T-helper 2 cell (primary cell): ENCODE measurements at places on chromosomes 16 and 17.
A peak's percentile ranks its signal among the peaks of the same experiment; 100 is the strongest.

DNA sequence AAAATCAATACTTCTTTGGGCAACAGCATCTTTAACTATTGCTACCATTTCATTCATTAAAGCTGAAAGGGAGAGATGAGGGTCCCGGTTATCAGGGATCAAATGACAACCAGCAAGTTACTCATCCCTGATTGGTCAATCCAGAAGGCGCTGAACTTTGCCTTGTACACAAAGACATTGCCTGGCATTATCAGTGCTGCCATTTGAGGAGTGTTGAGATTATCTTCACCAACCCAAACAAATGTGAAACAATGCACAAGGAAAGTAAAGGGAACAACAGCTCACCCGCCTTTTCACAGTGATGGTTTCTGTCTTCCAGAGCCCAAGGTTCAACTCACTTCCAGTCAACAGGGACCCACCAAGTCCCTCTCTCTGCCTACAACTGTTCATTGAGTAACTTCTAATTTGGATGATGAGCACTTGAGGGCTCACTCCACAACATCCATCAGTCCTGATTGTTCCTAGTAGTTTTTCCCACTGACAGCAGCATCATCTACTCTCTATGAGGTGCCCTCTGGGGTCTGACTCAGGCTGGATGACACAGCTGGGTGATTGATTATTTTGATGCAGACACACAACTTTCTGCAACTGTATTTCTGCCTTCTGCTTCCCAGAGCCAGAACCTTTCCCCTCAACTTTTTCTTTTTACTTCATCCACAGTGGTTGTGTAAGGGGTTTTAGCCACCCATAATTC is 32.0 kb downstream of the LYRM9 start:
- DNase-seq: no peak

- no peak for DNase-seq
Measured at GRCh38 chr16:78286065-78286464, 186.6 kb downstream of the WWOX start.

DNA sequence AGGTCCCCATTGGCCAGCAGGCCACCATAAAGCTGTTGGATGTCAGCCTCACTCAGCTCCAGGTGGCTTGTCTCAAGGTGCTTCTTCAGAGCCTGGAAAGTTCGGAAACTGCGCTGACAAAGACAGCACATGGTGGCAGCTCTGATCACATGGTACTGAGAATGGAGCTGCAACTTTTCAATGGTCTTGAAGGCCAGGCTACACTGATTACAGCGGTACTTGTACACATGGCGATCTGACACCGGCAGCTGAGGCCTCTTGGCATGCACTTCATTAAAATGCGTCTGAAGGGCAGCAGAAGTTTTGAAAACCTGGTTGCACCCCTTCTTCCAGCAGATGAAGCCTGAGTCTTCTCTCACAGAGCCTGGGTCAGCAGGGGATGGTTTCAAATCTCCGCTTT is 249.7 kb downstream of the ZFHX3 start:
- no peak for DNase-seq

DNA sequence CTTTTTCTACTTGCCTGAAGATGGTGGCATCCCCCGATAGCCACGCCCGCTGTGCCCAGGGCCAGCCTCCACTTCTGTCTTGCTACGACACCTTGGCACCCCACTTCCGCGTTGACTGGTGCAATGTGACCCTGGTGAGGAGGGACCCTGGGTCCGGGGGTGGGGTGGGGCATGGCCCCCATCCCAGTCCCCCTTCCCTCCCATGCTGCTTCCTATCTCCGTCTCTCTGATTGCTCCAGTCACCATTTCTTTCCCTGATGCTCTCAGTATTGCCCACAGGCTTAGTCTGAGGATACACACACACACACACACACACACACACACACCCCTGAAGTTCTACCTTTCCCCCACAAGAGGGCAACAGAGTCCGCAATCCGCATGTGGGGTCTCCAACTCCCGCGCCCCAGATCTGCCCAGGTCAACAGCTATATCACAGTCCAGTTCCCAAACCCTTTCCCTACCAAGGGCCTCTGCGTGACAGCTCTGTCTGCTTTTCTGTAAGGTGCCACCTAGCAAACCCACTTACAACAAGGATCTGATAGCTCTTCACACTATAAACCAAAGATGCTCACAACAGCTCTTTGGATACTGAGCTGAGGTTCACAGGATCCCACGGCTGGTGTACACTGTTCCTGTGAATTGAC is 3.4 kb downstream of the SGCA start:
- peak; percentile 84 for DNase-seq

GRCh38 chr17:33804401-33804800 is 450.7 kb upstream of the CCL2 start:
- no peak for DNase-seq

- no peak for DNase-seq
Measured at GRCh38 chr17:20191056-20191455, 181.9 kb downstream of the SPECC1 start.

GRCh38 chr17:82400830-82401229 is 17.3 kb upstream of the HEXD start:
- no peak for DNase-seq

- DNase-seq: no peak
Measured at GRCh38 chr16:89026121-89026612, 49.2 kb upstream of the CBFA2T3 start.

- no peak for DNase-seq
Measured at GRCh38 chr16:3180445-3180878, 7.5 kb upstream of the OR1F1 start.

DNA sequence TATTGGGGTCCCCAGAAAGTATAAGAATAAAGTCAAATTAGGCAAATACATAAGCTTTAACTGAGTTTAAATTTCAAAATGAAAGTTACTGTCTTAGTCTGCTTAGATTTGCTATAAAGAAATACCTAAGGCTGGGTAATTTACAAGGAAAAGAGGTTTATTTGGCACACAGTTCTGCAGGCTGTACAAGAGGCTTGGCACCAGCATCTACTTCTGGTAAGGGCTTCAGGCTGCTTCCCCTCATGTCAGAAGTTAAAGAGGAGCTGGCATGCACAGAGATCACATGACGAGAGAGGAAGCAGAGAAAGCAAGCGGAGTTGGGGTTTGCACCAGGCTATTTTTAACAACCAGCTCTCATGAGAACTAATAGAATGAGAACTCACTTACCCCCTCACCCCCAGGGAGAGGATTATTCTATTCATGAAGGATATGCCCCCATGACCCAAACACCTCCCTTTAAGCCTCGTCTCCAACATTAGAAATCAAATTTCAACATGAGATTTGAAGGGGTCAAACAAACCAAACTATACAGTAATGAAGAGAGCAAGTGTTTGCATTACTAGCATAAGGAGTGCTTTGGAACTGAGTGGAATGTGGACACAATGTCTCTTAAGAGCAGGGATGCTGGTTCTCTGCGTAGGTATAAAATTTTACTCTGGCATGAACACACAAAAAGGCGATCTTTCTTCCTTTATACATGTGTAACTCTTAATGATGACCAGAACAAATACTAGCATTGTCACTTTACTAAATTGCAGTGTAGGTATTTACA is 292.8 kb upstream of the PMFBP1 start:
- DNase-seq: no peak

DNA sequence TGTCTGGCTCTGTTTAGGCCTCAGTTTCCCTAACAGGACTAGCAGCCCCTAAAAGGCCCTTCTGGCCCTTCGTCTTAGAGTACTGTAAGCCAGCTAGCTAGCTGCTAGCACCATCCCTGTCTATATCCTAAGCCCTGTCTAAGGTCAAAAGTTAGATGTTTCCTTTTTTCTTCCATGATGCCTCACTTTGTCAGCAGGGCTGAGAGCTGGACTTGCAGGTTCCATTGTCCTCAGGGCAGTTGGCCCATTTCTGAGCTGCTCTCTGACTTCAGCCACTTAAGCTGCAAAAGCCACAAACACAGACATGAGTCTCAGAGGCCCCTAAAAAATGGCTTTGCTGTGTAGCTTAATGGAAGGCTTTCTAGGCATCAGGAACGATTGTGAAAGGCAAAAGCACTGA is 187.7 kb downstream of the CBLN1 start:
- no peak for DNase-seq

- DNase-seq: no peak
Measured at GRCh38 chr17:21361020-21361809, 14.9 kb upstream of the KCNJ12 start.

DNA sequence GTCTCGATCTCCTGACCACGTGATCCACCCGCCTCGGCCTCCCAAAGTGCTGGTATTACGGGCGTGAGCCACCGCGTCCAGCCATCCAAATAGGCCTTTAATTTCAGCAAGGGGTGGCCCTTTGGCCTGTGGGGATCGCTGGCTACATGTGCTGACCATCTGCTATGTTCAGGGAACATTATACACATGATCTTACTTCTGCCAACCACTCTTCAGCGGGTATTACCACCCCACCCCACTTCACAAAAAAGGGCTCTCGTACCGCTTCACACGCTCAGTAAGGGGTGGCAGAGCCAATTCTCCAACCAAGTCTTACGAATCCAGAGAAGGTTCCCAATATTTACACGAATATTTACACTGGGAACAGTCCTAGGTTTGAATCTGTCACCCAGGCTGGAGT is 11.8 kb downstream of the CCDC92B start:
- DNase-seq: no peak

DNA sequence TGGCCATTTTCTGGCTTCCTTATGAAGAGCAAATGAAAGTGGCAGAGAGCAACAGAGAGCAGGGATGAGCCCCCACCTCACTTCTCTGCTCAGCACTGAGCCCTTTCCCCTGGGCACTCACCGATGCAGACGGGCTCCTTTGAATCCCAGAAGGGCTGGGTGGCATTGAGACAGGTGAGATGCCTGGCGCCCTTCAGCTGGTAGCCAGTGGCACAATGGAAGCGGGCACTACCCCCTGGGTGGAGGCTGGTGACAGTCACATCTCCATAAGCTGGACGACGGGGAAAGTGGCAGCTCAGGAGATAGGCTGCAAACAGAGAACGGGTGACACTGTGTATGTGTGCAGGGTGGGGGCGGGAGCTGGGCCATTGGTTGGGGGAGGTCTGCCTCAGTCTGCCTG is 12.5 kb upstream of the PHF12 start:
- no peak for DNase-seq

- DNase-seq: no peak
Measured at GRCh38 chr17:69444023-69444422, 29.5 kb downstream of the MAP2K6 start.

DNA sequence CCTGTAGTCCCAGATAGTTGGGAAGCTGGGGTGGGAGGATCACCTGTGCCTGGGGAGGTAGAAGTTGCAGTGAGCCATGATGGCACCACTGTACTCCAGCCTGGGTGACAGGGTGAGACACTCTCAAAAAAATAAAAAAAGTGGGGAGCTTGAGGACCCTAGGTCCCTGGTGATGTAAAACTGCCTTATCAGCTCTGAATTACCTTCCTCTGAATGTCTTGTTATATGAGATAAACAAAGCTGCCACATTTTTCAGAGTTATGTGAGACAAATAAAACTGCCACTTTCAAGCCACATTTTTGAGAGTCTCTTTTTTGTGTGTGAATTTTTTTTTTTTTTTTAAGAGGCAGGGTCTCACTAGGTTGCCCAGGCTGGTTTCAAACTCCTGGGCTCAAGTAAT is 32.0 kb upstream of the B4GALNT2 start:
- no peak for DNase-seq

DNA sequence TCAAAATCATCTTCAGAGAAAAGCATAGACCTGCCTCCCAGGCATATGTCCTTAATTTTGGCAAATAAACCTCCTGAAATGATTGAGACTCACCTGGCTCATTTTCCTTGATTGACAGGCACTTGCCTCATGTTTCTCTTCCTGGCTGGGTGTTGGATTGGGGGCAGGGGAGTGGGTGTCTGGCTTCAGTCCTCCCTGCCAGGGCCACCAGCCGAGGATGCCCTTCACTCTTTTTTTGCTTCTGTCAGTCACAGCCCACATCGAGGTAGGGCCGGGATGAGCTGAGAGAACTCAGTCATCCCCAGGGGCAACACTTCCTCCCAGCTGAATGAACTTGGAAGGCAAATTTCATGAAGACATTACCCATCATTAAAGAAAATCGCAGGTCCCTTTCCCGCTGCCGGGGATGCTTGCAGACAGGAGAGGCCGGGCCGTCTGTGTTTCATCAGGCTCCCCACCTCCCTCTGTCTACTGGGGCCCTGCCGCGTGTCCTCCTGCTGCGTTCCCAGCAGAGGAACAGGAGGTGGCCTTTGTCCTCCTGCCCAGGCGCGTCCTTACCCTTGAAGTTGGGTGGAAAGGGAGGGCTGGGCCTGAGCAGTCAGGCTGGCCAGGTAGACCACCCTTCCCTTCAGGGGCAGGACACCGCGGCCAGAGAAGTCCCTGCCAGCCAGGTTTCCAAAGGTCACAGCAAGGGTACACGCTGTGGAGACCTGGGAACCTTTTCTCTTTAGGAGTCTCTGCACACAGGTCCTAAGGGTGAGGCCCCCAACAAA is 11.2 kb upstream of the DNAH17 start:
- DNase-seq: no peak

DNA sequence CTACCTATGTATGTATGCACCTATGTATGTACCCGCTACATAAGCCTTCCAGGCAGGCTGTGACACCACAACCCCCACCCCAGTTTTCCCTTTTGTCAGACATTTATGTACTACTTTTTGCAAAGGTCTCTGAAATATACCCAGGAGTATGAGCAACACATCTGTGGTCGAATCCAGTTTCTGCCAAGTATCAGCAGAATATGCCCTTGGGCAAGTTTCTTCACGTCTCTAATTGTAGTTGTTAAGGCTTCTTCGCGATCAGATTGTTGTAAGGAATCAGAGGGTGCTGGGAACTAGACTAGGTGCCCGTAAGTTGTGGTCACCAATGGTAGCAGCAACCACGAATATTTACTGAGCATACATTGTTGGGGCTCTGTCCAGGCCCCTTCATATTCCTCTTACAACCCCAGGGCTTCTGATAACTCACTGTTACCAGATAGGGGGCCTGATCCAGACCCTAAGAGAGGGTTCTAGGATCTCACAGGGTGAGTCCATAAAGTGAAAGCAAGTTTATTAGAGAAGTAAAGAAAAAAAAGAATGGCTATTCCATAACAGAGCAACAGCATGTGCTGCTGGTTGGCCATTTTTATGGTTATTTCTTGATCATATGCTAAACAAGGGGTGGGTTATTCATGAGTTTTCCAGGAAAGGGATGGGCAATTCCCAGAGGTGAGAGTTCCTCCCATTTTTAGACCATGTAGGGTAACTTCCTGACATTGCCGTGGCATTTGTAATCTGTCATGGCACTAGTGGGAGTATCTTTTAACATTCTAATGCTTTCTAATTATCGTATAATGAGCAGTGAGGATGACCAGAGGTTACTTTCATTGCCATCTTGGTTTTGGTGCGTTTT is 16.6 kb downstream of the NUDT7 start:
- no peak for DNase-seq

GRCh38 chr16:27924411-27925118 is 138.9 kb downstream of the GSG1L start:
- no peak for DNase-seq
